NCI-H69 (cell line): ENCODE measurements at places on chromosomes 2 and 18.

DNA sequence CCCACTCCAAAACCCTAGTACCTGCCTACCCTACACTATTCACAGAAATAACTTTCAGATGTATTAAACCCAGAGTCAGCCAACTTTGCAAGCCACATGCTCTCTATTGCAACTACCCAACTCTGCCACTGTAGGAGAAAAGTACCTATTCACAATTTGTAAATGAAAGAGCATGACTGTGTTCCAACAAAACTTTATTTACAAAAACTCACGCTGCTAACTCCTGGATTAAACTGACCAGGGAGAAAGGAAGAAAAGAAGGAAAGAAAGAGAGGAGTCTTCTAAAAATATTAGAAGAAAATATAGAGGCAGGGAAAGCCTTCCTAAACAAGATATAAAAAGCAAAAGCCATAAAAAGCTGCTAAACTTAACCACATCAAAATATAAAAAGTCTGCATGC, 24.6 kb downstream of the SLC1A4 start:
- no peak for DNase-seq

- no peak for DNase-seq
Measured at GRCh38 chr2:121790276-121790956, 35.0 kb downstream of the TSN start.

GRCh38 chr2:6352906-6353515, 512.7 kb downstream of the CMPK2 start:
- peak; percentile 56 for DNase-seq

DNA sequence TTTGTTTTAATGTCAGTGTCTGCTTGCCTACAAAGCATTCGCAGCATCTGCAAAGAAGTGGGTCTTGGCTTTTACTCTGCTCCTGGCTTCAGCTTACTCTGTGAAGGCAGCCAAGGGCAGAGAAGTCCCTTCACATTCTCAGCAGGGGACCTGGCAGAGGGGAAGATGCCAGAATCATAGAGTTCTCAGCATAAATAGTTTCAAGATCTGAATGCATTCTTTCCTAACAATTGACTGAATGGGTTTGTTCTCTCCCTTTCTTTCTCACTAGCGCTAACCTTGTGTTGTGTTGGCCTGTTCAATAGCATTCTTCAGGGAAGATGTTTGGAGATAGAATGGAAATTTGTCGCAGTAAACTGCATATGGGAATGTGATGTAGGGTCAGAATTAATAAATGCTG, 106.9 kb downstream of the FARSB start:
- no peak for DNase-seq

DNA sequence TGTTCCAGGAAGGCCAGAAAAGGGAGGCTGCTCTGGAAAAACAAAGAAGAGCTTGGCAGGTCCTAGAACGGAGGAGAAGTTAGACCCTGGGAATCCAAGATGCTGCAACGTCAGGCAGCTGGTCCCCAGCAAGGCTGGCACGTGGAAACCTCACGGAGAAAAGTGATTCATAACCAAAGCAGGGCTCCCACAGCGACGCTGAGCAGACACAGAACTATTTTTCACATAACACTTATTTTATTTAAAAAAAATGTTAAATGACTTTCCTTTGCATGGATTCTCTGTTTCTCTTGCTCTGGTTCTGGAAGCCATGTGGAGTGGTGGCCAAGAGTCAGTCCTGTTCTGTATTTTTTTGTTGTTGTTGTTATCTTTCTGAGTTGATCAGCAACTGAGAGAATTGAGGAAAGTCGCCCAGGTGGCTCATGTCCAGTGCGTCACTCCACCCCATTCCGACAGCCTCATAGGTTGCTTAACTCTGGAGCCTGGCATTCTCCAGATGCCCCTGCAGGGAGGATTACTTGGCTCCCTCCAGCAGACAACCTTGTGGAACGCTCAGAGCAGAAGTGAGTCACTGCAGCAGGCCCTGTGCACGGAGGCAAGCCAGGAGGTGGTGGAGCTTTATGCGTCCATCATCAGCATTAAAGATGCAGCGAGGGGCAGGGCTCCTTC, 229.9 kb upstream of the HDAC4 start:
- DNase-seq = no peak

- DNase-seq = no peak
Measured at GRCh38 chr2:127743477-127744026, 42.3 kb downstream of the SFT2D3 start.

GRCh38 chr2:112784199-112785189, at the start of gene IL1A:
Gene IL1A (minus strand): TSS chr2:112784493. CDS start chr2:112783770, 723 bp downstream.
- peak; percentile 1 for DNase-seq

DNA sequence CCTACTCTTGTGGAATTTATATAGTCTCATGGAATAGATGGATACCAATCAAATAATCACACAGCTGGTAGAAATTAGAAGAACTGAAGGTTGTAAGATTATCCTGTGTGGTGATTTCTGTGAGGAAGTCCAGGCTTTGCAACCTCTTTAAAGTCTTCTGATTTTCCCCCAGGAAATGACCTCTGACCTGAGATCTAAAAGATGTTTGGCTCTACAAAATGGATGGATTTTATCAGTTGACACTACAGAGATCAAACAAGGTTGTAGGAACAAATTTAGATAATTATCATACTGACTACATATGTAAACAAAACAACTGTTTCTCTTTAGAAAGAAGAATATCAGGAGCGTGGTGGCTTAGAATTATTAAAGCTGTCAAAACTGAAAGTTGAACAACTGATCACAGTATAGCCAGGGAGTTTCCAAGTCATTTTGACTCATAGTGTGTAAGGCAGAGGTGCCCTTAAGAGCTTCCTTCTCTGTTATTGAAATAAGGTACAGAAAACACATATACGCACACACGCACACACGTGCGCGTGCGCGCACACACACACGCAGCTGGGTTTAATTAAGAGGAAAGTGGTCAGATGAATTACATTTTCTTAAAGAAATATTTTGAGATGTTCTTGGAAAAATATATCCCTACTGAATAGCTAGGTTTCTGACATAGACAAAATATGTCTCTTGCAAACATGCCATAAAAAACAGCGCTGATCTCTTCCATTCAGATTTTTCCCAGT, 35.5 kb upstream of the PELI1 start:
- peak; percentile 6 for DNase-seq

DNA sequence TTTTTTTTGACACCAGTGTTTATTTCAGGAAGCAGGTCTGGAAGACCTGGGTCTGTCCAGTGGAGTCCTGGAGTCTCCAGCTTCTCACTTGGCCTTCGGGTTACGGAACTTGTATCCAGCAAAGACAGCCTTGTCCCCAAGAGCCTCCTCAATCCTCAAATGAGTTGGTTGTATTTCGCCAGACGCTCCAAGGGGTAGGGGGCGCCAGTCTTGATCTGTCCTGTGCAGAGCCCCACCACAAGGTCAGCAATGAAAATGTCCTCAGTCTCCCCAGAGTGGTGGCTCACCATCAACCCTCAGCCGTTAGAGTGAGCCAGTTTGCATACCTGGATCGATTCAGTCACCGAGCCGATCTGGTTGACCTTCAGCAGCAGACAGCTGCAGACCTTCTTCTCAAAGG, 21.9 kb downstream of the ASXL2 start:
- no peak for DNase-seq

- peak; percentile 86 for DNase-seq
Measured at GRCh38 chr18:33820517-33821371, 242.7 kb downstream of the ASXL3 start.

GRCh38 chr2:236573066-236573929, 3.7 kb downstream of the ACKR3 start:
- DNase-seq = no peak

GRCh38 chr2:192394605-192395004, 199.9 kb upstream of the TMEFF2 start:
- DNase-seq = no peak

DNA sequence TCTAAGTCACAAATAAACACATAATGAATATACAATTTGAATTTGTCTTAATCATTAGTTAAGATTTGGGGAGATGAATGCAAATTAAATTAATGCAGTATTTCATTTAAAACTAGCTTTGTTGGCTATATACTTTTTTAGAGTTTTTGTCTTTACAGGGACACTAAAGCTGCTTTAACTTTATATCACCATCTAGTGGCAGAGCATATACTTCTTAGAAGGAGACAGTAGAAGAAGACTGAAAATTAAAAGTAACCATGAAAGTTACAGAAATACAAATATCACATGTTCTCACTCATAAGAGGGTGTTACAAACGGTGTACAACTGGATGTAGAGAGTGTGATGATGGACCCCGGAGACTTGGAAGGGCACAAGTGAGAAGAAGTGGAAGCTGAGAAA, 268.3 kb upstream of the NETO1 start:
- peak; percentile 64 for DNase-seq

DNA sequence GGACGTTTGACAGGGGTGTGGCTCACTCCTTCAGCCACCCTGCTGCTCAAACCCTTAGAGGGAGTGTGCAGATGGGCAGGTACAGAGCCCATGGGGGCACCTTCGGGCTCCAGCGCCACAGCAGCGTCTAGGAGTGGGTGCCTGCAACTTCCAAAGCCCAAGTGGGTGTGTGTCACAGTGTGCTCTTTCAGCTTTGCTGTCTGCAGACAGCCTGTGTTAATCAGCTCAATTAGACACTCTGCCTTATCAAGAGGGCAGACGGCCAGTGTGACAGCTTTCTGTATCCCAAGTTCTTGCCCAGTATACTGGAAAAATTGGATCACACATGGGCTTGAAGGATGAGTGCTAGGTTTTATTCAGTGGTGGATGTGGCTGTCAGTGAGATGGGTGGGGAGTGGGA, 96.7 kb downstream of the AP1S3 start:
- DNase-seq = no peak

- DNase-seq = no peak
Measured at GRCh38 chr2:219661197-219661954, 33.9 kb downstream of the SLC4A3 start.

- peak; percentile 1 for DNase-seq
Measured at GRCh38 chr2:31893094-31893493, 117.7 kb downstream of the MEMO1 start.

DNA sequence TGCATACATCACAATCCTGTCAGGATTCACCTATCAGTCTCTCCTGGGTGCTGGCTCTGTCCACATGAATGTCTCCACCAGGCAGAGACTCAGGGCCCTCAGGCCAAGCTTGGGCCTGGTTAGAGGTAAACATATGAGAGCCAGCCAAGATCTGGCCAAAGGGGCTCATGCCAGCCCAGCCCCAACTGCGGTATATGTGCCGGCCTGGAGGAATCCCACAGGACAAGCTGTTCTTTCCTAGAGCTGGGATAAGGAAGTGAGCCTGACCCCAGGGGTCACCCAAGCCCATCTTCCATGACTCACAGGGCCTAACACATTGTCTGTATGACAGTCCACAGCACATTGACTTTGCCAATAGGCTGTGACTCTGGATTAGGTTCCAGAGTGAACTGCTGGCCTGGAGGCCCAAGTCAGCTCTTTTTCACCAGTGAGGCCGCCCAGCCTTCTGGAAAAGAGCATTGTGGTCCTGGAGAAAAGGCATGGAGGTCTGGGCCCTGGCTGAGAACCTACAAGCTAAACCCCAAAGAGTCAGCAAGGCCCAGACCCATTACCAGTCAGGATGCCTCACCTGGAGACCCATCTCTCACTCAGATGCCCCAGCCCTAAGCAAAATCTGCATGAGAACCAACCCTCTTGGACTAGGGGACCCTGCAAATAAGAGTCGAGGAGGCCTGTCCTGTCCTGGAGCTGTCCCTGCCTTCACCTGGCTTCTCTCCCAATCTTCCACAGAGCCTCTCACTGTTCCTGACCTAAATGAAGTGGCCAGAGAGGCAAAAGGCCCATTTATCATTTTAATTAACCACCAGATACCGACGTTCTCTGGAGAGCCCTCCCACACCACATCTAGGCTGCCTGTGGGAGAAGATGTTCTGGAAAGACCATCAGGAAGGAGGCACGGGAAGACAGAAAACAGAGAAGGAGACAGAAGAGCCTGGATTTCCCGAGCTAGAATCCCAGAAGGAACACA, 120.9 kb upstream of the PKDCC start:
- DNase-seq = no peak

- DNase-seq = peak; percentile 61
Measured at GRCh38 chr2:139427164-139427563, 647.0 kb upstream of the NXPH2 start.

- DNase-seq = no peak
Measured at GRCh38 chr2:118257696-118258095, 169.4 kb downstream of the INSIG2 start.

GRCh38 chr2:223369889-223370288, 232.3 kb downstream of the SCG2 start:
- DNase-seq = no peak

GRCh38 chr2:62724886-62725711, 19.6 kb downstream of the EHBP1 start:
- peak; percentile 86 for DNase-seq
